ENCODE measurements at places on chromosomes 7 and 10.

- DNase-seq: no peak
Observed at GRCh38 chr10:7362471-7362870, 48.4 kb downstream of the SFMBT2 start.

- DNase-seq: no peak
Observed at GRCh38 chr7:3922175-3922635, 621.2 kb downstream of the SDK1 start.

GRCh38 chr7:112770051-112770450 is 20.1 kb downstream of the TMEM168 start:
- no peak for DNase-seq

DNA sequence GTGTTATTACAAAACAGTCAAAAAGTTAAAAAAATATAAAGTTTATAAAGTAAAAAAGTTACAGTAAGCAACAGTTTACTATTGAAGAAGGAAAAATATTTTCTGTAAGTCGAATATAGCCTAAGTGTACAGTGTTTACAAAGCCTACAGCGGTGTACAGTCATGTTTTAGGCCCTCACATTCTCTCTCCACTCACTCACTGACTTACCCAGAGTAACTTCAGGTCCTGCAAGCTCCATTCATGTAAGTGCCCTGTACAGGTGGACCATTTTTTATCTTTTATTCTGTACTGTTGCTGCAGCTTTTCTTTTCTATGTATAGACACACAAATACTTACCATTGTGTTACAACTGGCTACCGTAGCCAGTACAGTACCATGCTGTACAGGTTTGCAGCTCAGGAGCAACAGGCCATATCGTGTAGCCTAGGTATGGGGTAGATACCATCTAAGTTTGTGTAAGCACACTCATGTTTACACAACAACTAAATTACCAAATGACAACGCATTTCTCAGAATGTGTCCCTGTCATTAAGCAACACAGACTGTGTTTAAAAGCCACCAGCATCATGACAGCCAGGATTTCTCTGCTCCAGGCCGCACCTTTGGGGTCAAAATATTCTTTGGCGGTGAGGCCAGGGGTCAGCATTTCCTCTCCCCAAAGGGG is 67.2 kb downstream of the DLG5 start:
- no peak for DNase-seq

- no peak for DNase-seq
Observed at GRCh38 chr7:155953781-155954549, 141.7 kb upstream of the SHH start.

- no peak for DNase-seq
Observed at GRCh38 chr7:8149222-8149621, 112.7 kb downstream of the ICA1 start.

GRCh38 chr7:16398146-16399017 is 23.0 kb downstream of the CRPPA start:
- no peak for DNase-seq

DNA sequence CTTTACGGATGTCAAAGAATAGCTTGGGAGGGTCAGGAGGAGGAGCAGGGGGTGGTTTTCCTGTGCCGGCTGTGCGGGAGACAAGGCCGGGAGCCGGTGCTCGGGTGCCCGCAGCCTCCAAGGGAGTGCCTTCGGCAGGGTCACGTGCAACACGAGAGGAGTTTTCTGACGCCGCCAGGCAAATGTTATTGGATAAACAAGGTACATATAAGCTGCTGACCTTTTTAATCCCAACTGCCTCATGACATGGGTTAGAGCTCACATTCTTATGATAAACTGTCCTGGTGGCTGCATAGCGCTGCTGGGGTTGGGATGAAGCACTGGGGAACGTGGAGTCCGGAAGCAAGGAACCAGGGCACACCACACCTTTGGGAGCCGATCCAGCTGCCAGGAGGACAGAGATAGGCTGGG is 124.8 kb upstream of the PDLIM1 start:
- DNase-seq: no peak

DNA sequence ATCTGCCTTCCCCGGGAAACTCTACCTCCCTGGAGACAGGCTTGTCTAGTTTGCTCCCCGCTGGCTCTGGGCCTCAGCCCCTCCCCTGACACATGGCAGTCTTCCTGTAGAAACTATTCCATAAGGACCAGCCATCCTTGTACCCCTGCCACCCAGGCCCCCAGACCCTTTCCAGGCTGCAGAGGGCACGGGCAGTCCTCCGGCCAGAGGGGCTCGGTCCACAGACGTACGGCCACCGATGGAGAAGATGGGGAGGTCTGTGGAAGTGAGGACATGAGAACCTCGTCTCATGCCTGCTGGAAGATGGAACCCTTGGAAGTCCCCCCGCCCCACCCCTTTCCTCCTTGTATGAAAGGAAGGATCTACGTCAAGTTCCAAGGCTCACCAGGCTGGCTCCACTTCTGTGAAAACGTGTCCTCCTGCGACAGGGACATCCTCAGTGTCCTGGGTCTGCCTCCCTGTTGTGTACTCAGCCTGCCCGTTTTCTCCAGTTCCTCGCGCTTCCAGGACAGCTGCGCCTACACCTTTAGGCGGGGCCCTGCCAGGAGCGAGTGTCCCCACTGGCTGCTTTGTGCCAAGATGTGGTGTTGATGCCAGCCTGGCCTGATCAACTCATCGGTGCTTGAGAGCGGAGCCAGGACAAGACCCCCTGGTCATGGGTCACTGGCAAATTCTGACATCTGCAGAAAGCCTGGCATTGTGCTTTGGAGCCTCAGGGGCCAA is 414.9 kb downstream of the GLRX3 start:
- no peak for DNase-seq

GRCh38 chr10:100600218-100600617 is 64.5 kb downstream of the HIF1AN start:
- no peak for DNase-seq

DNA sequence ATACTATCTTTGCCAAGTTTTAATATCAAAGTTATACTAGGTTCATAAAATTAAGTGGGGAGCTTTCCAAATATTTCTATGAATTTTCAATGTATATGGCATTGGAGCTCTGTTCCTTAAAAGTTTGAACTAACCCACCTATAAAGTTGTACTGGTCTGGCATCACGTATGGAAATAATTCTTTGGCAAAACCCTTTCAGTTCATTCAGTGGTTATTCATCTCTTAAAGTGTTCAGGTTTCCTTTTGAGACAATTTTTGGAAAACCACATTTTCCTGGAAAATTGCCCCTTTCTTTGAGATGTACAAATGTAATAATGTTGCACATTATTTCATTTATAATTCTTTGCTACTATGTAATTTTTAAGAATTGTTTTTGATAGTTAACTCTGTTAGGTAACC is 62.5 kb upstream of the INPP5A start:
- no peak for DNase-seq

DNA sequence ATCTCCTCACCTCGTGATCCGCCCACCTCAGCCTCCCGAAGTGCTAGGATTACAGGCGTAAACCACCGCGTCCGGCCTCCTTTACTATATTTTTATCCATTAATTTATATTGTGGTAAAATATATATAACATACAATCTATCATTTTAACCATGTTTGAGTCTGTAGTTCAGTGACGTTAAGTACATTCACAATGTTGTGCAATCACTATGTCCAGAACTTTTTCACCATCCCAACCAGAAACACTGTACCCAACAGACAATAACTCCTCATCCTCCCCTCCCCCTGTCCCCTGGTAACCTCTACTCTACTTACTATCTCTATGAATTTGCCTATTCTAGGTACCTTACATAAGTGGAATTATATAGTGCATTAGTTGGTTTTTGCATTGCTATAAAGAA is 297.5 kb upstream of the GALNT17 start:
- DNase-seq: no peak

- DNase-seq: no peak
Observed at GRCh38 chr10:67852761-67853160, 14.8 kb upstream of the DNAJC12 start.

DNA sequence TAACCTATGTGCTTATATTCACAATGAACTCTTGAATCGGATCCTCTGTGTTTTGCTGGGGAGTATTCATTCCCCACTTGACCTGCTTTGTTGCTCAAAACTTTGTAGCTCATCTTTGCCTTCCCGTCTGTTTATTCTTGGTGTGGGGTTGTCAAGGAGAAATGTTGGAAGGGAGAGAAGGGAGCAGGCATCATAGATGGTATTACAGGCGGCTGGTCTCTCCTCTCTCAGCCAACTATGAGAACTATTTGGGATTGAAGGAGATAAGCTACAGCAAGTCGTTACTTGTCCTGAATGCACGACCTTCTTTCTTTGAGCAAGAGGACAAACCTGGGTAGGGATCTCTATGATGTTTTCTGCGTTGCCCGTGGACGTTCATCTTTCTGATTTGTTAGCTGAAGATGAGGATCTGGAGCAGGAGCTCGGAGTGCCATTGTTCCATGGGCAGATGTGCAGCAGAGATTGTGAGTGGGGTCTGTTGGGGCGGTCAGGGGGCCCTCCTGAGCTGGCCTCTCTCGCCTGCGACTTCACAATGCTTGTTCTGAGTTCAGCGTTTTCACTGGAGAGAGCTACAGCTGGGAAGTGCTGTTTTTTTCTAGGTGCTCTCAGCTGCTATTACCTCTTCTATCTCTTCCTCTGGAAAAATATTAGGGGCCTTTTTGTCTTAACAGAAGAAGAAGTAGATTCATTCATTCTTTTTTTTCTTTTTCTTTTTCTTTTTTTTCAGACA is 126.9 kb upstream of the KLF6 start:
- no peak for DNase-seq

DNA sequence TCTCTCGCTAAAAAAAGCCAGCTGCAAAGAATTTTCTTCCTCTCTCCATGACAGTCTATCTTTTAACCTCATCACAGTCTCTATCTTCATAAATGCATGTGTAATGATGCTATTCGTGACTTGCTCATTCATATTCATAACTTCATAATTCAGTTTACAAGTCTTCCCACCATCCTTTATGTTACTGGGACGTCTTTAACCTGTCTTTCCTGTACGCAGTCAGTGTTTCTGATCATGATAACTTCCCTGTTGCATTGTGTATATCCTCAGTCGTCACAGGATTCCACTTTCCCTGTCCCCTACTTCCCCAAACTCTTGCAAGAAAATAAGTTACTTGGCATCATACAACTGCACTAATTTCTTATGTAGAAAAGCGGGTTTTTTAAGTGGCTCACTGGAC is 165.6 kb upstream of the ASAH2 start:
- no peak for DNase-seq

DNA sequence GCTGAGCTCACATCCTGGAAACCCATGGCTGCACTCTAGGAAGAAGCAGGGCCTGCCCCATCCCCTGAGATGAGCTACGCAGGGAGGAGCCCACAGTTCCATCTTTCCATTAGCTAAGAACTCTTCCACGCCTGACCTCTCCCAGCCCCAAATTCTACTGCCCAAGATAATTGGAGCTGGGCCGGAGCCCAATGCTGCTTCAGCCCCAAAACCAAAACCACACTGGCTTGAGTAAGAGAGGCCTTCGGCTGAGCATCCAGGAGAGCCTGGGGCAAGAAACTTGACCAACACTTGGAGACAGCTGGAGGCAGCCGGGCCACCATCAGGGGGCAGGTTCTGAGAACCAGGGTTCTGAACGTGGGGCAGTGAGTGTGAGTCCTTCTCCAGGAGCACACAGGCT is 116.1 kb upstream of the ZMIZ1 start:
- DNase-seq: no peak

DNA sequence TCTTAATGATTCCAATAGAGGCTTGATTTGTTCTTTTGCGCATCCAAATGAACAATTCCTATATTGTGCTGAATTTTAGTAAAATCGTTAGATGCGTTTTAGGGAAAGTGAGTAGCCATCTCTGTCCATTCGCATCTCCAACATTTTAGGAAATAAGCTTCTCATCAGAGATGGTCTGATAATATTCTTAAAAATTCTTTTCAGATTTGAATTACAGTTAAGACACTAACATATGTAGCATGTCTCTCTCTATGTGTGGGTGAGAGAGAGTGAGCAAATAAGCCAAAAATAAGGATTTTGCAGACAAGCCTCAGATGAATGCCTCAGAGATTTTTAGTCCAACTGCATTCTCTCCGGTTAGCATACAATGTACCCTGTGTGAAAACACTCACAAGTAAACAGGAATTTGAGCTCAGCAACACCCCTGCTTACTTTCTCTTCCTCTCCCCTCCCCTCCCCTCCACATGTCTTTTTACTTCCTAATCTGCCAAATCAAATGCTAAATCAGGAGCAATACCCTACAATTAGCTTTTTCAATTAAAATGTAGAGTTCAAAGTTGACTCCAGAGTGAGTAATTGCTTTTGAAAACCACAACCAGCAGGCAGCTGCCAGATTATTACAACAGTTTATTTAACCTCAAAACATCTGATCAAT is 354.4 kb downstream of the CRPPA start:
- DNase-seq: no peak

DNA sequence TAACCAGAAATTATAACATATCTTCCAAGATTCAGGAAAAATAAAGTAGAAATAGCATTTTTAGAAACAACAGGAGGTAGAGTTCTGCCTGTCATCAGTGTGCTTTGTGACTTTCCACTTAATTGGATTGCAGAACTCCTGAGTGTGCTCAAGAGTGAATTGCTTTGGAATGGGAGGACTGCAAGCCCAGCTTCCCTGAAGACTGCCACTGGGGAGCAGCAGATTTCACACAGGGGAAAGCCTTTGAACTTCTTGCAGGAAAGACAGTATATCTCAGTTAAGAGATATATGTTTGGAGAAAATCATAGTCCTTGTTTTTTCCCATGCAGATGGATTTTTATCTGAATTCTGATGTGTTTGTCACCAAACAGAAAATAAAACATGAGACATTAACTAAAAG is 124.5 kb downstream of the TMEM168 start:
- DNase-seq: no peak

- no peak for DNase-seq
Observed at GRCh38 chr7:26880852-26881251, 16.5 kb upstream of the SKAP2 start.

Data from activated CD4-positive, alpha-beta memory T cell treated with anti-CD3 and anti-CD28 coated beads for 36 hours (primary cell).